ENCODE measurements at places on chromosomes 1 and 21.

DNA sequence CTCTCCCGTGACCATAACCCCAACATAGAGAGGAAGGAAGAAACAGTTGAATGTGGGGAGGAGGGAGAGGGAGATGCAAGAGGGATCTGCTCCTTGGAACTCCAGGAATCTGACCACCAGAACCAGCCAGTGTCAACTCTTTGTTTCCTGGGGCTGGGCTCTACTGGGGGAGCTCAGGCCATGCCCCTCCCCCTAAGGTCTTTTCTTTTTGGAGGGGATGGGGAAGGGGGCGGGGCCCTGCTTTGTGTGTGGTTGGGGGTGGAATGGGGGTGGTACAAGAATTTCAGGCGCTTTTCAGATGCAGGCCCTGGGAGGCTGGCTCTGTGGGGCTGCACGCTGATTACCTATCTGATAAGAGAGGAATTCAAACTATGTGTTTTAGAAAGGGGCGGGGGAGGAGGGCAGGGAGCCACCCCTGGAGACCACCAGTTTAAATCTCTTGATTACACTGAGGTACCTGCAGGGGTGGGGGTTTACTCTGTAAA, 8.3 kb downstream of the LIN28A start:
- no peak for DNase-seq

DNA sequence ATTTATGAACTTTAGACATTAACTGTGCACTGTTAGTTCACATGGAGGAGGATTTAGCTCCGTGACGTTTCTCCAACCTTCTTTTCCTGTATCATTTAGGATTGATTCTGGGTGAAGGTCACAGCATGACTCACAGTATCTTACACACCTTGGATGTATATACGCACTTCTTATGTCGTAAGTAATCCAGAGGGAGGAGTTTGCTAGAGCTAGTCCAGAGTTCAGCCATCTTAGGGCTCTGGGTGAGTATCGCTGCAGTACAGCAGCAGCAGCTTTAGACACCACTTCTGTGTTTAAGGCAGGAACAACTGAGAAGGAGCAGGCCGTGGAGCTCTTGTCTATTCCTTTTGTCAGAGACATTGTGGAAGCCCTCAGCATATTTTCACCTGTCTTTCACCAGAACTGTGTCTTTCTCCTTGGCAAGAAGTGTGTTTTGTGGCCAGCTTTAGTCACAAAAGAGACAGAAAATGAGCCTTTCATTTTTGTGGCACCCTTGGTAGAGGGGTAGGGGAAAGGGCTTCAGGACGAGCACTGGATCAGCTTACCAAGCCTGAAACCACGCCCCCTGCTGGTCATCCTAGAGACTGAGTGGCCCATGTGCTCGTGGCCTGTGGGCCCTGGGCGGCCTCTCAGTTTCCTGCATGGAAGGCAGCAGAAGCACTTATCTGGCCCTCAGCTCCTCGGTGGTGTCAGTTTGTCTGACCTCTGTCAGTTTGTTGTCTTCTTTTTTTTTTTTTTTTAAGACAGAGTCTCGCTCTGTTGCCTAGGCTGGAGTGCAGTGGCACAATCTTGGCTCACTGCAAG, 64.0 kb downstream of the ADARB1 start:
- peak; percentile 71 for DNase-seq

DNA sequence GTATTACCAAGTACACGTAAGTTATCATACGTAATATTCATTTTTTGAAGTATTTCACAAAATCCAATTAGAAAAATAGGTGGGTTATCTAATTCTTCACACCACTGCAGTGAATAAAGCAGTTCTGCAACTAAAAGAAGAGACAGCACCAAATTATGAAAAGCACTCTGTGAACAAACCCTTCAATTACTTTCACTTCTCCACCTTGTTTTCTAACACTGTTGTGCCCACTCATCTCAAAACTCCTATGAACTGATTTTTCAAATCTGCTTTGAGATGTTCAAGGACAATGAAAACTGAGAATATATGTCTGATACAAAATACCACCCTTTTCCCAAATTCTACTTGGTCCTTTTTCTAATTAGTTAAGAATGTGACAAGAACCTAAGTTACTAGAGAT, 39.4 kb downstream of the LTN1 start:
- no peak for DNase-seq

DNA sequence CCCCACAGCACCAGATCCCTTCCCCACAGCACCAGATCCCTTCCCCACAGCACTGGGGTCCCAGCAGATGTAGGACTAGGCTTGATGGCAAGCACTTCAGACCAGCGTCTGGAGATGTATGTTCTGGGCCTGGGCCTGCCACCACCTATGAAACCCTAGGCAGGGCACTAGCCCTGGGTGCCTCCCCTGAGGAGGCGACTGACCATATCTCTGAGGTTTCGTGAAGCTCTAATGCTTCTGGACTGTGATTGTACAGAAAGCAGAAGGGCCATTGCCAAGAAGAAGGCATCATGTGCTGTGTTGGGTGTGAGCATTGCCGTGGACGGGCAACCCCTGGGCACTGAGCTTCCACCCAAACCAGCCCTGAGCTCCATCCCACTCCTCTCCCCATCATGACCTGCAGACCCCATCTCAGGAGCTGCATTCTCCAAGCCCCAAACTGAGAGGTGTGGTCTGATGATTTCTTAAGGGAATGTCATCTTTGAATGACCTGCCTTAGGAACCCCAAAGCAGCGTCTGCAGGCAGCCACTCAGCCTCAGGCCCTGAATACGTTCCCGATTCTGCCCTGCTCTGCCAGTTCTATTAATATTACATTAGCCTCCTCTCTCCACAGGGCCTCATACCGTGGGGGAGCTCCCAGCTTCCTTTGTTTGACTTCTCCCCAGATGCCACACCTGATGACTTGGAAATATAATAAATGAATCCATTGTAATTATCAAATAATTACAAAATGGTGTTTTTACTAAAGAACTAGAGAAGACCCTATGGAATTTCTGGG, 163.4 kb downstream of the TRIM33 start:
- no peak for DNase-seq

GRCh38 chr1:158089925-158090637, 90.6 kb upstream of the CD1D start:
- no peak for DNase-seq

DNA sequence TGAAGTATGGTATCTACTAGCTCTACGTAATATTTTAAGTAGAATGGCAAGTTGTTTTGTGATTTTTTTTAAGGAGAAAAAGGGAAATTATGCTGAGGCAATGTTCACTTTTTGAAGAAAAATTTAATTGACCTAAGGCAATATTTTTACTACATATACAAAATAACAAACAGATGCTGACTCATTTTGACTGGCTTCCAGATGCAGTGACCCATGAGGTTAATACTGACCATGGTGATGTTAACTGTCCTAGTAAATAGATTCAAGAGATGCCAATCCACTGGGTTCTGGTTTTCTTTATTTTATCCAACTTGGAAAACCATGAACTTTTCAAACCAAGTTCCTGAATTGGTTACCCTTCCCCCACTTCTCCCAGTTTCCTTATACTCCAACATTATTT, 154.9 kb downstream of the CRB1 start:
- DNase-seq = no peak

DNA sequence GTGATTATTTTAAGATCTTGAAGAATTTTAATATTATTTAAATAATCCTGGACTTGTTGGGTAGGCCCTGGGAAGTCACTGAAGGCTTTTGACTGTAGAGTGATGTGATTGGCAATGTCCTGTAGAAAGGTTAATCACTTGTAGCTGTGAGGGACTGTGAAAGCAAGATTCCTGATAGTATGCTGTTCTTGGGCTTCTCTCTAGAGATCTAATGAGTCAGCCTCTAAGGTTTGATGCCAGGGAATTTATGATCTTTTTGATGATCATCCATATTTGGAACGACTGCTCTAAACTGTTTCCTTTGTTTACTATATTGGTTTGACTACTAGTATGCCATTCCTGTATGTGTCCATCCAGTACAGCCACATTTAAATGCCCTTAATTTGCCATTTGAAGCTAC, 56.5 kb downstream of the CAMSAP2 start:
- no peak for DNase-seq

DNA sequence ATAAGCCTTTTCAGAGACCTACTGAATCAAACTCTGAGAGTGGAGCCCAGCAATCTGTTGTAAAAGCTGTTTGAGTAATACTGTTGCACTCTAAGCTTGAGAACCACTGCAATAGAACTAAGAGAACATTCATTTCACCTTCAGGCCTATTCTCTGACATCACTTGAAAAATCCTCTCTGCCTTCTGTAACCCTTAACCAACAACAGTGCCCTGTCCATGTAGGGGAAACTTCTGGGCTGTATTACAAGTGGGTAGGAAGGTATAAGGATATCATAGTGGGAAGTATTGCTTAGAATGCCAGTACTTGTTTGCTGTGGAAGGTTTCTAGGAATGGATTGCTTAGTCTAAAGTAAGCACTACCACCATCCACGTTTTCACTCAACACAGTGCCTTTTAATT, 42.9 kb downstream of the SH3GLB1 start:
- DNase-seq = no peak

- no peak for DNase-seq
Observed at GRCh38 chr1:8763888-8764287, 53.6 kb downstream of the RERE start.

- DNase-seq = no peak
Observed at GRCh38 chr1:70458131-70458530, 47.1 kb downstream of the CTH start.

GRCh38 chr1:63912643-63913042, 138.8 kb downstream of the ROR1 start:
- DNase-seq = no peak

DNA sequence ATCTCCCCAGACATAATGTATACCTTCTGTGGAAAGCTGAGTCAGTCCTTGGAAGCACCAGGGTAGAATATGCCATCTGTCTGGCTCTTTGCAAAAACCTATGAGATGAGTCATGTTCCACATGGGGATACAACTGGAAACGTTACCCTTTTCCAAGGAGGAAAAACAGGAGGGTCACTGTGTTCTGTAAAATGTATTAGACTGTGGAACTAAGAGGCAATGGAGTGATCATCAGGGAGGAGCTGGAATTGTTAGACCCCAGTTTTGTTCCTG, 16.1 kb upstream of the PSMD4 start:
- DNase-seq = no peak

- DNase-seq = no peak
Observed at GRCh38 chr1:33715195-33715811, 148.6 kb upstream of the HMGB4 start.

DNA sequence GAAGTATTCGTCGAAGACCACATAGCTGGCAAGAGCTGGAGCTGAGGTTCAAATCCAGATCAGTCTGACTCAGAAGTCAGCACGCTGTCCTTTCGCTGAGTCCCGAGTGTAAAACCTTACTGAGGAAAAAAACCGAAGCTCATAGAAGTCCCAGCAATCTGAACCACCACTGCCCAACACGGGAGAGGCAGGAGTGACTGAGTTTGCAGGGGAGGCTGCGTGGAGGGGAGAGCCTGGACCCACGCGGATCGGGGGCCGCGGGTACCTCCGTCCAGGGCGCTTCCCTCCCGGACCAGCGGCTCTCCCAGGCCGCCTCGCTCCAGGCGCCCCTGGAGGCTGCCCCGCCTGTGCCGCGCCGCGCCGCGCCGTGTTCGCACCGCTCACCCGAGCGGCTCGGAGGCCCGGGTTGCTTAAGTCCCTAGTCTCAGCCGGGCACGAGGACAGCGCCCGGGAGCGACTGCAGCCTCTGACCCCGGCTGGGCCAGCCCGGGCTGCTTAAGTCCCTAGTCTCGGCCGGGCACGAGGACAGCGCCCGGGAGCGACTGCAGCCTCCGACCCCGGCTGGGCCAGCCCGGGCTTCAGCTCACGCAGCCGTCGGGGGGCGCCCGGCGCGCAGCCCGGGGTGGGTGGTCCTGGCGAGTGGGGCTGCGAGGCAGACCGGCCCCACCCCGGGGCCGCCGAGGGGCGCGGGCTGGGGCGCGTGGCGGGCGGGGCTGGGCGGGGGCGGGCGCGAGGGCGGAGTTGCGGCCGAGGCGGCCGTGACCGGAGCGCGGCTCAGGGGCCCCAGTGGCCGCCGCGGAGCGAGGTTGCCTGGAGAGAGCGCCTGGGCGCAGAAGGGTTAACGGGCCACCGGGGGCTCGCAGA, at the start of gene ADAMTSL4:
Gene ADAMTSL4, plus strand, starts transcription at position 777 of the 864 bp plus-strand sequence. CDS start 2,881 bp downstream, outside the sequence.
- DNase-seq = peak; percentile 29

DNA sequence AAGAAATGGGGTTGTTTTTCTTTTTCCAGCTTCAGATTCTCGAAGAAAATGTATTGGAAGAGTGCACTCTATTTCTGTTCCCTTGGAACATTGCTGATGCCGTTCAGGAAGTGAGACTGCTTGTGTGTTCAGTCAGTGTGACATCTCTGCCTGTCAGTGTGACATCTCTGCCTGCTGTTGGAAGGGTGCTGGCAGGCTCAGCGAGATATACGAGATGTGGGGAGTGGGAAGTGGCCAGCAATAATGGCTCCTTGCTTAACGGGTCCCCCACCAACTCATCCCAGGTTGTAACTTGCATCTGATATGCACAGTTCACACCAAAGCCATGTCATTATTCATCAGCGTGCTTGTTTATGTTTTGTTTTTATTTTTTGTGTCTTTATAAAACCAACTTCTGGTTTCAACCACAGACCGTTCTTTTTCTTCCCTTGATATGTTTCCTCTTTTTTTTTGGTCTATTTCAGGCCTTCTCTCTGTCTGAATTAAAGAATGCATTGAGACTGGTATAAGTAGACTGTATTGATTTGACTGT, 145.4 kb downstream of the GALNT2 start:
- no peak for DNase-seq

GRCh38 chr1:12244585-12244984, 14.8 kb downstream of the VPS13D start:
- no peak for DNase-seq

- DNase-seq = no peak
Observed at GRCh38 chr1:205454903-205455335, 926 bp downstream of the BLACAT1 start.

GRCh38 chr1:12170263-12170671, 3.5 kb downstream of the TNFRSF1B start:
- DNase-seq = no peak

GRCh38 chr1:76759171-76759860, 108.0 kb upstream of the ST6GALNAC5 start:
- DNase-seq = no peak

- no peak for DNase-seq
Observed at GRCh38 chr1:40625076-40625475, 40.4 kb downstream of the RIMS3 start.

DNA sequence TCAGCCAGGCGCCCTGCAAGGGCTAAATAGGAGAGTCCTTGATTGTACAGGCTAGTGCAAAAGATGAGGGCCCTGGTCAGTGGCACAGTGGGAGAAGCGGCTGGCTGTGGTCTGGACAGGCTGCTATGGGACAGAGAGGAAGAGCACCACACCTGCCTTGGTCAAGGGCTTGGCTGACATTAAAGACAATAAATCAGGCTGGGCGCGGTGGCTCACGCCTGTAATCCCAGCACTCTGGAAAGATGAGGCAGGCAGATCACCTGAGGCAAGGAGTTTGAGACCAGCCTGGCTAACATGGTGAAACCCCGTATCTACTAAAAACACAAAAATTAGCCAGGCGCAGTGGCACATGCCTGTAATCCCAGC, 62.9 kb downstream of the NID1 start:
- no peak for DNase-seq

GRCh38 chr21:38310646-38311485, 54.1 kb downstream of the KCNJ15 start:
- DNase-seq = no peak

GRCh38 chr1:151479462-151479861, 20.2 kb upstream of the POGZ start:
- DNase-seq = no peak

Data from CD4-positive, alpha-beta T cell treated with Interleukin-17A for 1 hour (primary cell).